Right renal cortex interstitium (tissue), 3 donors: ENCODE measurements at places on chromosomes 7 and 10. TPM values are rescaled to one million over a fixed set of nuclear protein-coding genes. Genes with fewer than 3 reads are reported as not detected.

DNA sequence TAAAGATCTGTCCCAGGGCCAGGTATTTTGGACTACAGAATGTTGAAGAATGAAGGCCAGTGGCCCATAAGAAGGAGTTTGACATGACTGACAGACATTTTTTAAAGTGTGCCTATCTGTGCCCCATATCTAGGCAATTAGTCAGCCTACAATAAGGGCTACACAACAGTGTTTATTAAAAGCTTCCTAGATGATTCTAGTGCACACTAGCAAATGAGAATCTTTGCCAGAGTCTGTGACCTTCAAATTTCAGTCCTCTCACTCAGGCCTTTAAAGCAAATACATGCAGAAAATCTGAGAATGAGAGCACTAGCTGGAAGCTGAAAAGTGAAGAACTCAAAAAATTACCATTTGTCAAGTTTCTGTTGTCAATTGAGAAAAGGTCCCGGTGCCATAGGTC is 208.7 kb downstream of the VTI1A start:
- no peak for DNase-seq

DNA sequence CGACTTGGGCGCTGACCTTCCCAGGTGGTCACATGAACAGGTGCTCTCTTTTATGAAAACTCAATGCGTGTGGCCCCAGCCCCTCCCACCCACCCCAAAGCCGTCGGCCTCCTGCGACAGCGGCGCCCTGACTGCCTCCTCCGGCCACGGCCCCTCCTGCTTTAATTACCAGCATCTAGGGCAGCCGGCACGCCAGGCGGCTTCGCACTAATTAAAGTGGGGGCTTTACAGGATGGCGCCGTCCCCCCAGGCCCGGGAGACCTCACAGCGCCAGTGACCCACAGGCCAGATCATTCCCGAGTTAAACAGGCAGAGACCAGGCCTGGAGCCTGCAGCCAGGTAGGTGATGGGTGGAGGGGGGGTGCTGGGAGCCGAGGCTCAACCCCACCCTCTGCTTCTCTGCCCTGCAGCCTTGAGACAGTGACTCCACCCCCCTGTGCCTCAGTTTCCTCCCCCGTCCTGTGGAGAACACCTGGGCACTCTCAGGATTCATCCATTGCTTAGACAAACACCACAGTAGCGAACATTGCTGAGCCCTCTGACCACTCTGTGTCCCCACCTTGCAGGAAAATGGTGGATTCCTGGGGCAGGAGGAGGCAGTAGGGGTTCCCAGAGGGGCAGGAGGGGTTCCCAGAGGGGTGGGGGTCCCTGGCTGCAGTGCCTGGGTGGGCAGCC is 100.8 kb downstream of the MICALL2 start:
- DNase-seq, result no peak

DNA sequence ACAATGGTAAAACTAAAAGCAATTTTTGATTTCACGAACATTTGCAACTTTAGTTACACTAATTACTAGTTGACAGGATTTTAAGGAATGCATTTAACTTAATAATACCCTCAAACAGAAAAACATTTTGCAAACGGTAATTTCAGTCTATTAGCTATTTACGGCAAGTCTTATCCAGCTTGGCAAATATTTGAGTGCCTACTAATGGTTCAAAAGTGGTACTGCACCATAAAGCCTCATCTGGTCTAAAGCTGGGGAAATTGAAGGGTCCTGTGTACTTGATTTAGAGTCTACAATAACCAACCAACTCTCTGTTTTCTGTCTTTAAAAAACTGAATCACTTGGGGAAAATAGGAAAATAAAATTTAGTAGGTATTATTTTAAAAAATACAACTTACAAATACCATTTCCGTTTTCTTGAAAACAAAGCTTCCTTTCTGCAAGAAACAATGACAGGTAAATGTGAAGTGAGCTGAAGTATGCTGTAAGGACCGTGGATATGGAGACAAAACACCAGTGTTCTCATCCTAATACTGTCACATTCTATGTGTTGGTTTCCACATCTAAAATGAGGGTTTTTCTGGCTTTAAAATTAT is 142.3 kb downstream of the VPS50 start:
- DNase-seq, result no peak

GRCh38 chr7:5284304-5285281 is 1.9 kb downstream of the SLC29A4 start:
- peak; percentile 8 for DNase-seq

DNA sequence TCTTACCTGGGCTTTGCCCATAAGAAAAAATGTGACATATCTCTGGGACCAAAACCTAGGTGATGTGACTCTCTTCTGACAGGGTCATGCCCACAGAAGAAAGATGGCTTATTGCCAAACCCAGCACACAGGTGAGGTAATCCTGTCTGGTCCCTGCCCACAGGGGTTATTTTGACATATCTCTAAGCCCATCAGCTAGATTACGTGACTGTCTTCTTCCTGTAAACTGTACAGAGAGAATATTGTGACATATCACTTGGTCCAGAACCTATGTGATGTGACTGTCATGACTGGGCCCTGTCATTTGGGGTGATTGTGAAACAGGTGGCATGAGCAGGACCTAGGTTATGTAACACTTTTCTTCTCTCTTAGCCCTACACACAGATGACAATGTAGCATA is 48.8 kb upstream of the ZNF680 start:
- DNase-seq, result no peak

AGAP5 gene
- 10.1 TPM for polyA plus RNA-seq

- DNase-seq, result no peak
These were observed 10.4 kb upstream of the PIP4K2A start for GRCh38 chr10:22724773-22725172.

DNA sequence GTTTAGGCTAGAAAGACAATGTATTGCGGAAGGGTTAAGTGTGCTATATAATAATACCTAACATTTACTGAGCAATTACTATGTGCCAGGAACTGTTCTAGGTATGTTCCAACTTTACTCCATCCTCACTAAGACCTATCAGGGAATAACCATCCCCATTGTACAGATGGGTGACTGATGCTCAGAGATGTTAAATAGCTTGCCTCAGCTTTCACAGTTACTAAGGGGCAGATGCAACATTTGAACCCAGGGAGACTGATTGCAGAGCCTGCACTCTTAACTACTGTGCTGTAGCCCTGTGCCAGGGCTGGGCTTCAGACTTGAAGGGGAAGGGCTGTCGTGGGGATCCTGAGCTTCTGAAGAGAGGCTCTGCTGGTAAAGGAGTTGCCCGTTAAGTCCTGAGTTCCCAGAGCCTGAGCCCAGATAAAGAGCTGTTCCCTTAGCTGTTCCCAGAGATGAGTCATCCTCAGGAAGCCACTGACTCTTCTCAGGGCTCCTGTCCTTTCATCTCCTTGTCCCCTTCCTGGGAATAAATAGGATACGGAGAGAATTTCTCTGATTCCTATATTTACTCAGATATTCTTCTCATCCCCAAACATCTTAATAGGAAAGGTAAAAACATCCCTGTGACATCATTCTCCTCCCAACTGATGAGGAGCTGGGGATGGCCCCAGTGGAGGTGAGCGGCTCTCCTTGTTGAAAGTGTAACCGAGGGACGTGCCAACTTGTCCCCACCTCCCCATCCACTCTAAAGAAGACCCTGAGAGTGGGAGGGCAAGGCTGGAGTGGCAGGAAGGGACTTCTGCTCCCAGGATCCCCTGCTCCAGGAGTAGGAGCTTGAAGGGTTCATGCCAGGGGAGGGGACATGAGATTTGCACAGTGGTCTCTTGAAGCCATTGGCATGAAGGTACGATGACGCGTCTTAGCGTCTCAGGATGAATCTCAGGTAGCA is 28.0 kb upstream of the HABP2 start:
- DNase-seq, result no peak

DNA sequence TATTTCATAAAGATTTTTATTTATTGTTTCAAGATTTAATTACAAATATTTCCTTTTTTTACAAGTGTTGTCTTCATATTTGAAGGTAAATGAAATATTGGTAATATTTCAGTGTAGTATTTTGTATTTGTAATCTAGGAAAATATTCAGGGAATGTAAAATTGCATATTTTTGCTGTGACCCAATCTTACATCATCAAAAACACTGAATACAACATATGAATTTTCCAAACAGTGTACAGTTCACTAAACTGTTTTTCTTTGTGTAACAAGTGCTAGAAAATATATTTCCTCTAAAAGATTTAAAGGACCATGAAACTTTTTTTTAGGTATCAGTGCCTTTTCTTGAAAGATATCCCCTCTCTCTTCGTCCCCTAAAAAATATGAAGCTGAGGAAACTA is 251.9 kb upstream of the KCND2 start:
- DNase-seq, result no peak

GTPBP10 gene
- polyA plus RNA-seq, result 26.8 TPM

YKT6 gene
- polyA plus RNA-seq, result 76.8 TPM

DNA sequence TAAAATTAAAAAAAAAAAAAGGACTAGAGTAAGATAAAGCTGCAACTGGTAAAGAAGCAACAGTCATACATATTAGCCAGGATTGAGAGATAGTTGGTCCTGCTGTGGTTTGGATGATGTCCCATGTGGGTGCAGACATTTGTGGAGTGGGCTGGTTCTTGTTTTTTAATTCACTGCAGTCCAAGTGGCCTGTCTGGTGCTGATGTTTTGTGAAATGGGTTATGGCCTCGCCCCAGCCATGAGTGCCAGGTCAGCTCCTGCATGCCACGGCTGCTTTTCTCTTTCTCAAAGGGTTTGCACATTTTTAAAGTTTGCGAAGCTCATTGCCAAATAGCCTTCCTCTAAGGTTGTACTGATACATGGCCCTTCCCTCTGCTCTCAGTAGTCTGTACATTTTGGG is 14.1 kb upstream of the BTBD16 start:
- no peak for DNase-seq
